ENCODE measurements at places on chromosomes 6 and 20.

- DNase-seq = no peak
These were observed 50.0 kb downstream of the KIAA0319 start for GRCh38 chr6:24595910-24596525.

- no peak for DNase-seq
These were observed 173.9 kb upstream of the PMEPA1 start for GRCh38 chr20:57883761-57884160.

DNA sequence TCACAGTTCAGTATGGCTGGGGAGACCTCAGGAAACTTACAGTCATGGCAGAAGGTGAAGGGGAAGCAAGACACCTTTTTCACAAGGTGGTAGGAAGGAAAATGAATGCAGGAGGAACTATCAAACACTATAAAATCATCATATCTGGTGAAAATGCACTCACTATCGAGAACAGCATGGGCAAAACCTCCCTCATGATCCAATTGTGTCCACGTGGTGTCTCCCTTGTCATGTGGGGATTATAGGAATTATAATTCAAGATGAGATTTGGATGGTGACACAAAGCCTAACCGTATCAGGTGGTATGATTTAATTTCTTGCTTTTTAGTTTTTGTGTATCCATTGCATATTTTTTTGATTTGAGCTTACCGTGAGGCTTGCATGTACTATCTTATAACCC lies 133.2 kb upstream of the SYNCRIP start:
- DNase-seq = no peak

DNA sequence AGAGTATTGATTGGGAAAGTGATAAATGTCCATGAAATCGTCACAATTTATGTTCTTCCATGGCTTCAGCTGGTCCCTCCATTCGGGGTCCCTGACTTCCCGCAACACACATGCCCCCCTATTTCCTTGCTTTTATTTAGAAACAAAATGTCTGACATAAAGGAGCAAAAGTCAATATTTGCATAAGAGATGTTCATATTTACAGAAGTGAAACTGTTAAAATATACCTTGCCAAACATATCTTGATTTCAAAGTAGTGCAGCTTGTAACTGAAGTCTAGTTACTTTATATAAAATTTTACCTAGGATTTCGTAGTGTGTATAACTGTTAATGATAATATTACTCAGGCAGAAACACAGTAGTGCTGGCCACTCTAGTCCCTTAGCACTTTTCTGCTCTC lies 548.9 kb upstream of the ADGRB3 start:
- DNase-seq = no peak

- DNase-seq = no peak
These were observed 83.9 kb upstream of the SIRPG start for GRCh38 chr20:1741309-1742048.

- no peak for DNase-seq
These were observed 47.5 kb upstream of the PROKR2 start for GRCh38 chr20:5364136-5364821.

GRCh38 chr6:16691324-16691723 lies 69.9 kb downstream of the ATXN1 start:
- no peak for DNase-seq

- DNase-seq = no peak
These were observed 176.9 kb downstream of the DTNBP1 start for GRCh38 chr6:15485936-15486335.

DNA sequence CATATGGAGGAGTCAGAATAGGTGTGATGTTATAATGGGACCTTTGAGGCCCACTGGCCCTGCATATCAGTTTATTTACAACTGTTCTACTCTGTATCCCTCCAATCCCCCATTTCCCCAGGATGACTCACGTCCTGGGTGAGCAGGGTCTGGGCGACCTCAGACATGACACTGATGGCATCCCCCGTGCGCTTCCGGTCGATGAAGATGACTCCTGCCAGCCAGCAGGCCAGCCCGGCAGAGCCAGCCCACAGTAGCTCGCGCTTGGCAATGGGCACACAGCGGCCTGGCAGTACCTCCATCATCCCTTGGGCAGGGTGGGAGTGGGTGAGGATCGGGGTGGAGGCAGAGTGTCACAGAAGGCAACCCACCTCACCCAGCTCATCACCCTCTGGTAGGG lies 5.6 kb downstream of the AGPAT1 start:
- no peak for DNase-seq

DNA sequence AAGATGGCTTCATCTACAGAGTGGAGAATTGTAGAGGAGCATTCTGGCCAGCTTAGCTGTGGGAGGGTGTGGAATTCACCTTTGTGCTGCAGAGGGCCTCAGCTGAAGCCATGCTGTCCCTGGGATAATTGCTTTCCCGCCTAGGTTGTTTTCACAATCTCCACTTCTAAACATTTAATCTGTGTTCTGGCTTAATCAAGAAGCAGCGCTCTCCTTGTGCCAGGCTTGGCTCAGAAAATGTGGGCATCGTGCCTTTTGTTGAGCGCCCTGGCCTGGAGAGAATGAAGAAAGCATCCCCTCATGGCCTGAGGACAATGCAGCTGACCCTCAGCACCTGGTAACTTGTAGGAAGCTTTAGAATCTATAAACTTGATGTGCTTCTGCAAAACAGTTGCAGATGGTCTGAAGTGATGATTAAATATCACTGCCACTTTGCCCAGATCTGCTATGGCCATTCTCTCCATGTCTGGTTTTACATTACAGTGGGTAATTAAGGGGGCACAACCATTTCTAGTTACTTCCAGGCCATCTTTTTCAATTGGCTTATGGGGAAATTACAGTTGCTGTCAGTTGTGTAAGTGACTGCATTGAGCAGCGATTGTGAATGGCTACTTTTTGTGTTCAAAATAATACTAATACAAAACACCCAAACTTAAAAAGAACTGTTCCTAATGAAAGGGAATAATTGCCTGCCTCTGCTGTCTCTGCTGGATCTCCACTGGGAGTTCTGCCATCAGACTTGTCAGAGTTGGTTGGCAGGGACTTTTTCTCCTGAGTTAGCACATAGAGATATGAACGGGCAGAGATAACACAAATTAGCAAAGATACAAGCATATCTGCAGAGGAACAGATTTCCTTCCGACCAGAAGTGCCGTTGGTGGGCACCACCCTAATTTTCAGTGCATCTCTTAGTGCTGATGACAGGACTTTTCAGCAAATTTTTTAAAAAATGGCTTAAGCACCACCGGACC lies 18.4 kb downstream of the CTNNBL1 start:
- no peak for DNase-seq

DNA sequence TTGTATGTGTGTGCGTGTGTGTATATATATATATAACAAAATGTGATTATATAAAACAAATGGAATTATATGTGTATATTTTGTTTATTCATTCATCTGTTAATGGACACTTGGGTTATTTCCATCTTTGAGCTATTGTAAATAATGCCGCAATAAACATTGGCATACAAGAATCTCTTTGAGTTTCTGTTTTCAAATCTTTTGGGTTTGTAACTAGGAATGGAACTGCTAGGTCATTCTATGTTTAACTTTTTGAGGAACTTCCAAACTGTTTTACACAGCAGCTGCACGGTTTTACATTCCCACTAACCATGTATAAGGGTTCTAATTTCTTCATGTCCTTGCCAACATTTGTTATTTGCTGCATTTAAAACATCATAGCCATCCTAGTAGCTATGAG lies 39.9 kb upstream of the TGM2 start:
- no peak for DNase-seq

GRCh38 chr6:75117701-75118100 lies 88.2 kb downstream of the COL12A1 start:
- no peak for DNase-seq

DNA sequence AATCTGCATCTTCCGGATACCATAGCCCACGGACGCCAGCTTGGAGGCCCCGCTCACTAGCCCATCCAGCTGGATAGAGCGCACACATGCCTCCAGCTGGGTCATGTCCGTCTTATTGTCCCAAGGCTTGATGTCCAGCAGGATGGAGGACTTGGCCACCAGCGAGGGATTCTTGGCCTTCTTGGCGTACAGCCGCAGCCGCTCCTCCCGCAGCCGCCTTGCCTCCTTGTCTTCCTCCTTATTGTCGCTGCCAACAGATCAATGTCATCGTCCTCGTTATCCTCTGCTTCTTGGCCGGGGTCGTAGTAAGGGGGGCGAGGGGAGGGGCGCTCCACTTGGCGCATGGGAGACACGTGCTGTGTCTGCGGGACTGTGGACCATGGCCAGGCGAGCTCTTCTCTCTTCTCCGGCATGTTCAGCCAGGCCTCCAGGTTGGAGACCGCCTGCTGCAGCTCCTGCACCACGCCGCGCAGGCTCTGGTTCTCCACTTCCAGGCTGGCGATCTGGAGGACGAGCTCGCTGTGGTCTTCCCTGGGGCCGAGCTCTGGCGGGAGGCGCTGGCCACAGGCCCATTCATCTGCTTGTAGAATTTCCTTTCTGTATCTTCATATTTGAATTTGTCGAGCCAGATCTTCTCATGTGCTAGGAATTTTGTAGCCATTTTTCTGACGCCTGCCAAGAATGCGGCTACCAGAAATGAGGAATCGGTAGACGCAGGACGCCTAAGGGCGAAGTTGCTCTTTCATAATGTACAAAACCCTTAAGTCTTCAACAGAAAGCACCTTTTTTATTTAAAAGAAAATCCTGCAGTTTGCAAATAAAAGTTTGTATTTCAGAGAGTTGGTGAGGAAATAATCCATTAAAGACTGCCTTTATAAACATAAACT lies 60.1 kb upstream of the PTPRK start:
- no peak for DNase-seq

GRCh38 chr20:370151-370600 lies 10.4 kb upstream of the TRIB3 start:
- DNase-seq = no peak

GRCh38 chr20:34052414-34052813 lies 58.7 kb downstream of the RALY start:
- DNase-seq = no peak

DNA sequence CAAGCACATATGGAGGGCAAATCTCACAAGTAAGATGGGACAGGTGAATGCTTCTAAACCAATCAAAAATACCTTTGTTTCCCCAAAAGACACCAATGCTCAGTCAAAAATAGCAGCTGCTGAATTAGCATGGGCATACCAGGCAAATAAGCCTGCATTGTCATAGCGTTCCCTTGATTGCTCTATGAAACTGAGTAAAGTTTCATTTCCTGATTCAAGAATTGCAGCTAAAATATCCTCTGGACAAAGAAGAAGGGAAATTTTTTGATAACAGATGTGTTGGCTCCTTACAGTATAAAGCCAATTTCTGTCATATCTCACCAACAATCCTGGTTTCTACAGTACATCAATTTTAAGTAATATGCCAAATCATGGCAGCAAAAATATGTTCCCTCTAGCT lies 3.3 kb upstream of the TMEM14A start:
- no peak for DNase-seq

DNA sequence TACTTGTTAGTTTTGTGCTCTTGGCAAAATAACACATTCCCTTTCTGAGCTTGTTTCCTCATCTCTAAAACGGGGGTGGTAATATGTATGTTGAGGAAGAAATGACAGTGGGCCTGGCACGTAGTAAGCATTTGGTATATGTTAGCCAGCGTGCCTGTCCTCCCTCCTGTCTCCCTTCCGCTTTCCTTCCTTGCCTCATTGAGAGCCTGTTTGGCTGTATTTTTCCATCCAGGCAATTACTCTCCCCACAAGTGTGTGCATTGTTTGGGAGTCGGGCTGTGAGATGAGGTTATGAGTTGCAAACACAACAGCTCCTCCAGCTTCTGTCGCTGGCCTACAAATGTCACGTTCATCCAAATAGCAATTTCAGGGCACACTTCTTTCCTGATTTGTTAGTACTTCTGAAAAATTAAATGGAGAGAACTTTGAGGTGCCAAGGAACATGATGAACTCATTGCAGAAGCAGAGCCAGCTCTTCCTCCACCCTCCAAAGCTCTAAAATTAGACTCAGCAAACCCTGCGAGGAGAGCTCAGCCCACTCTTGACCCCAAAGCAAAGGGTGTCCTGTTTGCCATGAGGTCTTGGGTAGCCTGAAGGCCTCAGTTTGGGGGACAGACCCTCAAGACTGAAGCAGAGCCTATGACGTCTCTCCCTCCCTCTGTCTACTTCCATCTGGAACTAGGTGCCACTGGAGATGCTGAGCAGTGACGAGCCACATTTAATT lies 50.7 kb upstream of the TOX2 start:
- DNase-seq = no peak

DNA sequence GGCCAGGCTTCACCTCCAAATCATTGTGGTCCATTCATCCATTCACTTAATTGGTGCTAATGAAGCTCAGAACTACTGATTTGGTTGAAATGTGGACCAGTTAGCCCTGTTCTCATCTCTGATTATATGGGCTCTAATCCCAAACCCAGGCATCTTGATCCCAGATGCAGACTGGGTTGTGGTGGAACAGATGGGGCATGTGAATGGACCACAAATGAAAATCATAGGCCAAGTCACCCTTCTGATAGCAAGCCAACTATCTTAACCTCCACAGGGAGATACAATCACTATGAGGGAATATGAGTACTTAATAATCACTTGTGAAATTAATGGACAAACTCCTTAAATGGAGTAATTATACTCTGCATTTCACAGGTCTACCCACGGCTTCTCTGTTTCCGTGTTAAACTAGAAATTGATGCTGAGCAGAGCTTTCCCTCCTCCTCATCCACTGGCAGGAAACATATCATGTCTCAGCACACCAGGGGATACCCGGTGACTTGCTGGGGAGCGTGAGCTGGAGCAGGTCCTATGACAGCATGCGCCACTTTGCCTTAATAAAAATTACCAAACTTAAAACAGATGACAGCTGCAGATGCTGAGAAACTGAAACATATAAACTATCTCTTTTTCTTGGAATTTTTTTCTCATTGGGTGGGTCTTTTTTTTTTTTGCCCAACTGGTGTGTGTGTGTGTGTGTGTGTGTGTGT lies 108.8 kb upstream of the HEY2 start:
- DNase-seq = no peak

DNA sequence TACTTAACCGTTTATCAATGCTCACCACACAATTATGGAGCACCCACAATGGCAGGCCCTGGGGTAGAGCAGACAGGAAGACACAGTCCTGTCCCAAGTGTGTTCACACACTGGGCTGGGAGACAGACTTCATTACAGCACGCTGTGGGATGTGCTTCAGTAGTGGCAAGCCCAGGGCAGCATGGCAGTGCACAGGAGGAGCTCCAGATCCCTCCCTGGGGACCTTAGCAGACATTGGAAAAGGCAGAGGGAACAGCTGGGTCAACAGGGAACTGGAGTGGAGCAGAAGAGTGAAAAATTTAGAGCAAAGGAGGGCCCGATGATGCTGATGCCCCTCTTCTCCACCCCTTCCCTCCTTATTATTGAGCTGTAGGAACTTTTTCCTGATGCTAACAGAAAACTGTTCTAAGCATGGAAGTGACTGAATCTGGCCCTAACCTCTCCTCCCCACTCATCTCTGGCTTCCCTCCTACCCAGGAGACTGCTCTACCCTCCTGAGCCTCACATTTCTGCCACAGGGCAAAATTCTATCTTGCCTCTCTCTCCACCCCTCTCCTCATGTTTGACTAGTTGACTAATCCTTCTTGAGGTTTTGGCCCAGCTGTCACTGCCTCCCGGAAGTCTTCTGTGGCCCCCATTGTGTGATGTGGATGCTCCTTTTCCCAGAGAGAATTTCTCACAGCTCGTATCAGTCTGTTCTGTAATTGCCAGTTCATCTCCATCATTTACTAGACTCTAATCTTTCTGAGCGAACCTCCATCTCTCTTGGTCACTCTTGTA lies 41.3 kb upstream of the NOP56 start:
- DNase-seq = no peak

- DNase-seq = no peak
These were observed 103.7 kb upstream of the SOX4 start for GRCh38 chr6:21489826-21490225.

- DNase-seq = peak; percentile 74
These were observed 1.4 kb downstream of the ELOVL5 start for GRCh38 chr6:53347250-53347920.

Measured in amygdala (tissue), 56 donors.